Smooth muscle cell of bladder (primary cell): ENCODE measurements at places on chromosomes 1 and 21. TPM values are rescaled to one million over a fixed set of nuclear protein-coding genes. Genes with fewer than 3 reads are reported as not detected.

TMEM200B gene
- total RNA-seq: 10.1 and 13.4 TPM in 2 replicates

CELA2A gene
- 0.14 and 0.37 TPM in 2 replicates for total RNA-seq

LCE2B gene
- not detected in 2 replicates for total RNA-seq

KRTAP21-2 gene
- total RNA-seq: not detected in 2 replicates

OR2AK2 gene
- not detected in 2 replicates for total RNA-seq

TEX38 gene
- not detected in 2 replicates for total RNA-seq

GORAB gene
- total RNA-seq: 12.2 and 18.7 TPM in 2 replicates

GPA33 gene
- not detected in 2 replicates for total RNA-seq

CATSPERE gene
- 1.0 and 1.3 TPM in 2 replicates for total RNA-seq

TPTE gene
- total RNA-seq: not detected in 2 replicates

MACO1 gene
- 16.6 and 16.9 TPM in 2 replicates for total RNA-seq

CDC20 gene
- 6.7 and 8.7 TPM in 2 replicates for total RNA-seq

AVPR1B gene
- total RNA-seq: not detected in 2 replicates

CD247 gene
- total RNA-seq: under 0.01 and 0.09 TPM in 2 replicates

VANGL2 gene
- not detected in 2 replicates for total RNA-seq

C1QA gene
- total RNA-seq: not detected in 2 replicates

LCE1E gene
- not detected in 2 replicates for total RNA-seq

ACOT11 gene
- 1.8 and 6.6 TPM in 2 replicates for total RNA-seq

RBP7 gene
- not detected in 2 replicates for total RNA-seq

C1orf53 gene
- total RNA-seq: 2.0 and 5.1 TPM in 2 replicates
